ENCODE measurements at places on chromosomes 7 and 10.

DNA sequence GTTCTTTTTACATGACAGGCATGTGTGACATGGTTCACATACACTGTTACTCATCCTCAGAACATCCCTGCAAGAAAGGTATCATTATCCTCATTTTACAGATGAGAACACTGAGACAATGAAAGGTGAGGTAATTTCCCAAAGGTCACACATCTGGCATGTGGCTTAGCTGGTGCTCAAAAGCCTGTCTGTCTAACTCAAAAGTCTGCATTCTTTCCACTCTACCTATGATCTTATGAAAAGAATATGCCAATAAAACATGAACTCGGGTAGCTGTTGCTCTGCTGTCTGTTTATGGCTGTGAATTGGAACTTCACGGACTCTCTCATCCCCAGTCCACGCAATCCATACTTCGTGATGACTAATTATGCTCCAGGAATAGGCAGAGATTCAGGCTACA, 79.0 kb upstream of the ODAD2 start:
- no peak for DNase-seq

DNA sequence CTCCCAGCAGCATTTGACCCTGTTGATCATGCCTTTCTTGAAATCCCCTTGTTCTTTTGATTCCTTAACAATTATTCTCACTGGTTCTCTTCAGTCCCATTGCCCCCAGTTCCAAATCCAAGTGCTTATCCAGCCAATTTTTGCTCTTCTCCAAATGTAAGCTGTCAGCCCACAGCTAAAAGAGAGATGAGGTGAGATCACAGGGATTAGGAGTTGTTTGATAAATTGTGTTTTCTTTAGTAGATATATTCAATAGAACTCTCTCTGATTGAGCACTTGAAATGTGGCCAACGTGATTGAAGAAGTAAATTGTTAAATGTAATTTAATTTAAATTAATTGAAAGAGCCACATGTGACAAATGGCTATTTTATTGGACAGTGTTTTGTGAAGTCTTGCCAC, 76.6 kb upstream of the NME8 start:
- DNase-seq: no peak

DNA sequence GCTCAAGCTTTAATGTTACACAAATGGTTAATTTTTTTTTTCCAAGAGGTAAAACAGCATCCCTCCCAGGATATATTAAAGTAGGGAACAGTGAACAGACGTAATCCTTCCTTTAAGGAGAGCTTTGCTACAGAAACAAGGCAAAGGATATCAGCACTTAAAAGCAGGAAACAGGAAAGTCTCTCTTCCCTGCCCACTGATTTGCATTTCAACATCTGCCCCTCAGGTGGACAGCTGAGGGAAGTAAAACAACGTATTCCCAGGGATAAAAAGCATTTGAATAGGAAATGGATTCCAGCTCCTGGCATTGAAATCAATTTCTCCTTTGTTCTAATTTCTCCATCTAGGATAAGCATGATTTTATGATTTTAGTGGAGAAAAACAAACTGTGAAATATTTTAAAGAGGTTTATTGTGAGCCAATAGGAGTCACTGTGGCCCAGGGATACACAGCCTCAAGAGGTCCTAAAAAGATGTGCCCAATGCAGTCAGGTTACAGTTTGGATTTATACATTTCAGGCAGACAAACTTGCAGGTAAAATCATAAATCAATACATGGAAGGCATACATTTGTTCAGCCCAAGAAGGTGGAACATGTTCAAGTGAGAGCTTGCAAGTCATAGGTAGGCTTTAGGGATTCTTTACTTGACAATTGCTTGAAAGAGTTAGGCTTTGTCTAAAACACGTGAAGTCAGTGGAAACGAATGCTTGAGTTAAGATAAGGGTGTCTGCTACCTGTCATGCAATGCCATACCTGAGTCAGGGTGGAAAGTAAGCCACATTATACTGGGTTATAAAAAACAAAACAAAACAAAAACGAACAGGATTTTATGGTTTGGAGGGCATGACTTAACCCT, 286.2 kb upstream of the VWC2 start:
- DNase-seq: no peak

GRCh38 chr7:46622251-46622650, 701.2 kb upstream of the IGFBP3 start:
- no peak for DNase-seq

GRCh38 chr10:12705943-12706342, 295.6 kb downstream of the CCDC3 start:
- DNase-seq: no peak

GRCh38 chr10:123301077-123301857, 147.1 kb downstream of the BUB3 start:
- DNase-seq: no peak

DNA sequence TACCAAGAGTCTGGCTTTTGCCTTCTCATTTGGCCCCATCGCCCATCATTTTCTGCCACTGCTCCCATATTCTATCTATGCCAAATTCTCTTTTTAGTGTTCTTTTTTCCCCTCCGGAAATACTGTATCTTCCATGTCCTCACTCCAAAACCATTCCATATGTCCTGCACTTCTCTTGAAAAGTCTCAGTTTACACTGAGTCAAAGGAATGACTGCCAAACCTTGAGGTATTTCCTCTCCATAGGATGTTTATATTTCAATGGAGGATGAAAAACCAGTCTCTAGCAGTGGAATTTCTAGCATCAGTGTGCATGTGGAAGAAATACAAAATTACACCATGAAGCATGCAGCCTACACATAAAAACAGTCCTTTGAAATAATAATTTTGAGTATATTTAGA, 121.4 kb upstream of the PHYHIPL start:
- no peak for DNase-seq

- no peak for DNase-seq
These were observed 160.6 kb upstream of the SHH start for GRCh38 chr7:155972651-155973390.

- DNase-seq: no peak
These were observed 48.5 kb downstream of the PLCE1 start for GRCh38 chr10:94042001-94042833.

DNA sequence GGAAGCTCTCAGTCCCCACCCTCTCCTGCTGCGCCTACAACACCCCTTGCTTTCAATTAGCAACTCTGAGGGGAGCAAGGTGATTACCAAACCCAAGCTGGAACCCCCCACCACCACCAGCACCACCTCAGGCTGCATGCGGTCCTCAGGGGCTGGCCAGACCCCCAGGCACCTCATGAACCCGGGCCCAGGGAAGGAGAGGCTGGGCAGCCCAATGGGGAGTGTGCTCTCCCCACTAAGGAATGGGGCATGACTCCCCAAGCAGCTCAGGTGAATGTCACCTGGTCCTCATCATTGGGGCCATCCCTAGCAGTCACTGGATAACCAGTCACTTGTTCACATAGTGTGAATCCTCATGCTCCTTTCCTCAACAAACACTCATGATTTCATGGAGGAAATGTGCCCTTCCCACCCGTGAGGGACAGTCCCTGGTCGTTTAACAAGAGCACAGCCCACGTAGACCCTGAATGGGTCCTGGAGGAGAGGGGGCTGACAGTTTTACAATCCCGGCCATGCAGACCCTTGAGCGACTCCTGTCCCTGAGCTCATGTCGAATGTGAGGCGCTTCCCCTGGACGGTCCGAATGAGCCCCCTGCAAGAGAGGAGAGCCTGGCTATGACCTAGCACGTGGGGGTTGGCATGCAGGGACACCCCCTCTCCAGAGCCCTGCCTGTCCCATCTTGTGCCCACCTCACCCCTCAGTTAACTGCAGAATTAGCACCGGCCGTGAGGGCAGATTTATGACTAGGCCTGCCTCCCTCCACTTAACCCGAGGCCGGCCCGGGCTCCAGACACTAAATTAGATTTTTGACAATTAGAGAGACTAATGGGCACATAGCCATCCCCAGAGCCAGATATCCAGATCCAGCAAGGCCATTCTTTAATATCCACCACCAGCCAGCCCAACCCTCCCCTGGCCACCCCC, 29.1 kb downstream of the POLL start:
- DNase-seq: no peak

DNA sequence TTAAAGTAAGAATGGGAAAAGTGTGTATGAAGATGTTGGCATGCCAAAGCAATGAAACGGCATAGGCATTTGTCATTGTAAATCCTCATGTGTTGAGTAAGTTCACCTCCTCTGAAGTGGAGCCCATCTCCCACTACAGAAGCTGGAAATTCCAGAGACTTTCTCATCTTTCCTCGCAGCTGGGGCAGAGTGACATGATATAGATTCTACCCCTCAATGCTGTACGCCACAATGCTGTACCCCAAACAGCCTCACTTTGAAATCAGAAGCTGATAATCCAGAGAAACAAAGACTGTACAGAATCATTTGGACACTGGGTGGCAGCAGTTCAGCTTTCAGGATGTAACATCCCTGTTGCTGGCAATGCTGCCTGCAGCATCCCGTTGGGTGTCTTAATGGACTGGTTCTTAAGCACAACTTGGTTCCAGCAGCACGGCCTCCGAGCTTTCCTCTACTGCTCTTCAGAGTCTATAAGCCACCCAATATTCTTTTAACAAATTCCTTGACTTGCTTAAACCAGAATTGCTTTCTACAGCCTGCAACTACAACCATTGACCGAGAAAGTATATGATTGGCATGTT, 18.8 kb downstream of the ZC3HAV1L start:
- peak; percentile 56 for DNase-seq

DNA sequence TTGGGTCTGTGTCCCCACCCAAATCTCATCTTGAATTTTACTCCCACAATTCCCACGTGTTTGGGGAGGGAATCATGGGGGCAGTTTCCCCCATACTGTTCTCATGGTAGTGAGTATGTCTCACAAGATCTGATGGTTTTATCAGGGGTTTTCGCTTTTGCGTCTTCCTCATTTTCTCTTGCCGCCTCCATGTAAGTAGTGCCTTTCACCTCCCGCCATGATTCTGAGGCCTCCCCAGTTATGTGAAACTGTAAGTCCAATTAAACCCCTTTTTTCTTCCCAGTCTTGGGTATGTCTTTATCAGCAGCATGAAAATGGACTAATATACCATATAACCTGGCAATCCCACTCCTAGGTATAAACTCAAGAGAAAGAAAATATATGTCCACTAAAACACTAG, 25.9 kb upstream of the SP4 start:
- no peak for DNase-seq

DNA sequence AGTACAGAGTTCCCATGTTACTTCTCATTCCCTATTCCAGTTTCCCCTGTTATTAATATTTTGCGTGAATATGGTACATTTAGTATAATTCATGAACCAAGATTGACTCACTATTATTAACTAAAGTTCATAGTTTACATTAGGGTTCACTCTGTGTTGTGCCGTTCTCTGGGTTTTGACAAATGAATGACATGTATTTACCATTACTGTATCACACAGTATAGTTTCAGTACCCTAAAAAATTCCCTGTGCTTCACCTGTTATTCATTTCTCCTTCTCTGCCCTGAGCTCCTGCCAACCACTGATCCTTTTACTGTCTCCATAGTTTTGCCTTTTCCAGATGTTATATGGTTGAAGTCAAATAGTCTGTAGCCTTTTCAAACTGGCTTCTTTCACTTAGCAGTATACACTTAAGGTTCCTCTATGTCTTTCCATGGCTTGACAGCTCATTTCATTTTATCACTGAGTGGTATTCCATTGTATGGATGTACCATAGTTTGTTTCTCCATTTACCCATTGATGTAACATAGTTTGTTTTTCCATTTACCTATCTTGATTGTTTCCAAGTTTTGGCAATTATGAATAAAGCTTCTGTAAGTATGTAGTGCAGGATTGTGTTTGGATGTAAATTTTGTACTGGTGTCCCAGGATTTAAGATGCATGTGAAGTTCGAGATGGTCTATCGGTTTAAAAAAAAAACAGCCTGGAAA, 58.8 kb downstream of the CDK14 start:
- no peak for DNase-seq

- DNase-seq: no peak
These were observed 221.5 kb upstream of the CELF2 start for GRCh38 chr10:10796061-10796773.

DNA sequence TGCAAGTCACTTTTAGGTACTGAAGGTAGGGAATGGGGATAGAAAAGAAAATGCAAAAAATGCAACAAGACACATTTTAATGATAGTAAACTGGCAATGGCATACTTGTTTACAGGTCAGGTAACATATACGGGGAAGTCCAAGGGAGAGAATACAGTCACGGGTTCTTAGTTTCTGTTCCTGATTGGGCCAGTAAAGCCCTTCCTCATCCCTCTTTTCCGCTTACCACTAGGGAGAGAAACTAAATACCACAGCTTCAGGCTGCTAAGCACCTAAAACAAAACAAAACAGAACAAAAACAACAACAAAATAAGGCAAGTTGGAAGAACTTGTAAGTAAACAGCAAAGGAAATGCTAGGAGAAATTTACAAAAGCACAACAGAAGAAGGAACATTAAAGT, 65.2 kb upstream of the OGDHL start:
- no peak for DNase-seq

GRCh38 chr7:112759905-112760304, 30.3 kb downstream of the TMEM168 start:
- no peak for DNase-seq

- no peak for DNase-seq
These were observed 34.4 kb upstream of the SLC29A4 start for GRCh38 chr7:5248201-5248885.

DNA sequence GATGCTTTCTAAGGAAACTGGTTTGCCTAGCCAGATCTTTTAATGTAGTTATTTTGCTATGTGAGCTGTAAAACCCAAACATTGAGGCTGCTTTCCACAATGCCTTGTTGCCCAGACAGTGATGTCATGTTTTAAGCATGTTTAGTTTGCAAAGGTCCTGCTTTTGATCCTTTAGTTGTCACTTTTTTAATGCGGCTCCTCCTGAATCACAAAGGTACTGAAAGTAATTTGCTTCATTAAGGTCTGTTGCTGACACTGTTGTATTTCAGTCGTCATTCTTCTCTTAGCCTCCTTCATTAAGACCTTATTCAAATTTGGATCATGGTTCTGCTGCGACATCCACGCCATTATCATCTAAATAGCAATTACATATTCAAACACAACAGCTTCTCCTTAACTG, 10.6 kb downstream of the RPA3 start:
- DNase-seq: no peak

DNA sequence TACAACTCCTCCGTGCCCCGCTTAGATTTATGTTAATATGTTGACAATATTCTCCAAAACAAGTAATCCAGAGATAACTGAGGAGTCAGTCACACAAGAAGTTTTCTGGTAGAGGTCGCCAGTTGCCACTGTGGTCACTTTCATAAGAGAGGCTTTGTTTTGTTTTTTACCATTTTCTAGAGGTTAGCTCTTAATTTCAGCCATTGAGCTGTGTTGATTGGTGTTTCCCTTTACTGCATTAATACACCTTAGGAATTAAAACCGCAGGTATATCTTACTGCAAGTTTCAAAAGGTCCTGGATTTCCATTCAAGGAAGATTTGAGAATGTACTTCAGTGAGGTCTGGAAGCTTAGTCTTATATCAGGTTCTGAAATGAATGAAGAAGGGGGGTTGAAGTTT, 3.5 kb downstream of the BMI1 start:
- DNase-seq: no peak

- no peak for DNase-seq
These were observed 34.1 kb upstream of the RTKN2 start for GRCh38 chr10:62302760-62303159.

- DNase-seq: no peak
These were observed 217.4 kb downstream of the LRMDA start for GRCh38 chr10:75648854-75649253.

GRCh38 chr10:43900571-43900970, 251.9 kb upstream of the ZNF32 start:
- DNase-seq: no peak

GRCh38 chr10:103584216-103585010, 90.9 kb downstream of the NEURL1 start:
- peak; percentile 61 for DNase-seq

- DNase-seq: no peak
These were observed 224.4 kb downstream of the PTPRN2 start for GRCh38 chr7:158362912-158363905.

GRCh38 chr7:21253740-21254687, 173.9 kb upstream of the SP4 start:
- DNase-seq: peak; percentile 12
